NCI-H226 (cell line): ENCODE measurements at places on chromosomes 1 and 21.

- no peak for DNase-seq
Measured at GRCh38 chr1:116740746-116741145, 13.5 kb upstream of the CD2 start.

- DNase-seq = no peak
Measured at GRCh38 chr1:22884806-22885530, 87.7 kb downstream of the LACTBL1 start.

GRCh38 chr1:161720956-161721737 is at the start of gene FCRLB:
Gene FCRLB, plus strand, starts transcription at chr1:161721544. Its CDS starts 1,129 bp downstream, at chr1:161722673.
- no peak for DNase-seq

- DNase-seq = no peak
Measured at GRCh38 chr21:42236014-42236413, 17.1 kb downstream of the ABCG1 start.

DNA sequence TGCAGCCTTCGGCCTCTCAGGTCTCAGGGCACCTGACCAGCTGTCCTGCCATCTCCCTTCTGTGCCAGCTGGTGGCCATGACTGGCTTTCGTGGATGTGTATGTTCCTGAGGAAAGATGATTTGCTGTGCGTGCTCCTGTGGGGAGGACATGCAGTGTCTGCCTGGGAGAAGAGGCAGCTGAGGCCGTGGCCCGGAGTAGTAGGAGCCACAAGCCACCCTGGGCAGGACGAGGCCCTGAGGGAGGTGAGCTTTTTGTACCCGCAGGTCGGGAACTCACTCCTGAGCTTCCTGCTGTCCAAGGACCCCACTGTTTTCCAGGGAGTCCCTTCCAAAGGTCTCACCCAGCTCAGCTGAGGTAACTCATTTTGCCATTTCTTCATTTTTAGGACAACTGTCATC is 58.5 kb downstream of the PIK3CD start:
- DNase-seq = no peak

DNA sequence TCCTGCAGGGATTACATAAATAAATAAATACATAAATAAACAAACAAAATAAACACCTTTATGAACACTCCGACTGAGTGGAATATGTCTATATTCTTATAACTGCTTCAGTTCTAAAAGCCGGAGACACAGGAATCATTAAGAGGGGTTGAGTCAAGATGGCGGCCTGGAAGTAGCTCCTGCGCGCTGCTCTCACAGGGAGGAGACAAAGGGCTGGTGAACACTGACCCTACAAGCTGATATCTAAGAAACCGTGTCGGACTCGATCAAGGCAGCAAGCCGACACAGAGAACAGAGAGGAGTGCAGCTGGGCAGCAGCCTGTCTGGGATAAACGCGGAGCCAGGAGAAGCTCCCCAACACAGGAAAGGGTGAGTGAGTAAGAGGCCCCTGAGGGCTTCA is 1098.6 kb upstream of the NCAM2 start:
- no peak for DNase-seq

DNA sequence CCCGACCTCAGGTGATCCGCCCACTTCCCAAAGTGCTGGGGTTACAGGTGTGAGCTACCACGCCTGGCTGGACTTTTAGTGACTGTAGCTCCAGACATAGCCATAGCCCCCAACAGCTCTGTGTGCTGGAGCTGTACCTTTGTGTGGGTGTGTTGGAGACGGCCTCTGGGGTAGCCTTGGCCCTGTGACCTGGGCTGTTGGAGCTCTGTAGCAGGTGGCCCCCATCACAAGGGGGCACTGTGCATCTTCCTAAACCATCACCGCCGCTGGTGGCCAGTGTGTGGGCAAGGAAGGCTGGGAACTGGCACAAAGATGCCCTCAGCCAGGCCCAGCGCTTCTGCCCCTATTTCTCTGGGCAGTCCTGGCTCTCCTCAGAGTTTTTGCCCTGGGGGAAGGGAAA is 38.4 kb upstream of the FOXO6 start:
- peak; percentile 31 for DNase-seq

GRCh38 chr21:40696246-40696645 is 150.7 kb downstream of the DSCAM start:
- no peak for DNase-seq

GRCh38 chr1:70164350-70164749 is 41.0 kb downstream of the LRRC40 start:
- DNase-seq = no peak

GRCh38 chr1:170675865-170676264 is 11.9 kb downstream of the PRRX1 start:
- no peak for DNase-seq

DNA sequence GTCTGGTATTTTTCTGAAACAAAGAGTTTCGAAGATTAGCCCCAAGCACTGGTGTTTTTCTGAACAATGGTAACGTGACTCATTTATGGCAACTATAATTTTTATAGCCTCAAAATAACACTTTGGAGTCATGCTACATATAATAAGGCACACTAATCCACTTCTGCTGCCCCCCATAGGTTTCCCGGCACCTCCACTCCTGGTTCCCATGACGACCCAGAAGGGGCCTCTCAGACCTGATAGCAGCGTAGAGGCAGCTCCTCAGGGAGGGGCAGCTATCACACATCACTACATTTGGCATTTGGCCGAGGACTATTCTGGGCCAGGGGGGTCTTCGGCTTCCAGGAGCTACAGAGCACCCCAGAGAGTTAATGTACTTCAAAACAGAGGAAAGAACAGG is 23.3 kb downstream of the CAPN8 start:
- no peak for DNase-seq

DNA sequence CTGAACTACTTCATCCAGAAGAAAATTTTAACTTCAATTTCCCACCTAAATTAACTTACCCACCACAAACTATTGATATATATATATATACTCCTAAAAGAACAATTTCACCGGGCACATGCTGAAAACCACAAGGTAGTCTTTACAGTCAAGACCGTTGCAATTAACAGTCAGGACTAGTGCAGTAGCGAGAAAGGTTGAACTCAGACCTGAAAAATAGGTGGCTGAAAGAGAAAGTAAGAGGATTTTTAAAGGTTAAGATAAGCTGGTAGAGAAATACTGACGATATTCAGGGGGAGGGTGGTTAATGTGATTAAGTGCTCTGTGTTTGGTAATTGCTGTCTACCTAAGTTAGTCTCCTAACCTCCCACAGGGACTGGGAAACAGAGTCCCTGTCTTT is 1153.5 kb upstream of the TMPRSS15 start:
- DNase-seq = no peak

DNA sequence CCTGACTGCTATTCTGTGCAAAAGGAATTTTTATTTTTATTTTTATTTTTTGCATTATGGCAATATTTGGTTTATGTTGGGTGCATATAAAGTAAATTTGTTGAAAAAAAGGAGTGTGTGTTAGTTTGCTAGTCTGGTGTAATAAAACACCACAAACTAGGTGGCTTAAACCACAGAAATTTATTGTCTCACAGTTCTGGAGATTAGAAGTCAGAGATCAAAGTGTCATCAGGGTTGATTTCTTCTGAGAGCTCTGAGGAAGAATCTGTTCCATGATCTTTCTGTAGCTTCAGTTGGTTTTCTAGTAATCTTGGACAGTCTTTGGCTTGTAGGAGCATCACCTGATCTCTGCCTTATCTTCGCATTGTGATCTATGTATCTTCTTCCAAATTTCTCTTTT is 6.5 kb downstream of the SLC30A7 start:
- no peak for DNase-seq

- DNase-seq = peak; percentile 99
Measured at GRCh38 chr1:32703479-32704291, 1.1 kb upstream of the SYNC start.

DNA sequence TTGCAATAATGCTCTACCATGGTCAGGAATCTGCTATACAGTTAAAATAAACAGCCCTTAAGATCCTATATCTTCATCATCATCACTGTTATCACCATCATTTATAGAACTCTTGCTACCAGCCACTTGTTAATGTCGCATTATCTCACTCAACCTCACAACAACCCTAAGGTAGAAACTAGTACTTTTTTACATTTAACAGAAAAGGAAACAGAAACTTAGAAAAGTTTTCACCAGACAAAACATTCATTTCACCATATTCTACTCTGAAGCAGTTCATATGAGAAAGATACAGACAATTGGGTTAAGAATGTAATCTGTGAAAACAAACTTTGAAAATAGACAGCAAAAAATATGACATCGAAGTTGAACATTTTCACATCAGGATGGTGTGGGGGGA is 262.6 kb downstream of the ATG4C start:
- no peak for DNase-seq

DNA sequence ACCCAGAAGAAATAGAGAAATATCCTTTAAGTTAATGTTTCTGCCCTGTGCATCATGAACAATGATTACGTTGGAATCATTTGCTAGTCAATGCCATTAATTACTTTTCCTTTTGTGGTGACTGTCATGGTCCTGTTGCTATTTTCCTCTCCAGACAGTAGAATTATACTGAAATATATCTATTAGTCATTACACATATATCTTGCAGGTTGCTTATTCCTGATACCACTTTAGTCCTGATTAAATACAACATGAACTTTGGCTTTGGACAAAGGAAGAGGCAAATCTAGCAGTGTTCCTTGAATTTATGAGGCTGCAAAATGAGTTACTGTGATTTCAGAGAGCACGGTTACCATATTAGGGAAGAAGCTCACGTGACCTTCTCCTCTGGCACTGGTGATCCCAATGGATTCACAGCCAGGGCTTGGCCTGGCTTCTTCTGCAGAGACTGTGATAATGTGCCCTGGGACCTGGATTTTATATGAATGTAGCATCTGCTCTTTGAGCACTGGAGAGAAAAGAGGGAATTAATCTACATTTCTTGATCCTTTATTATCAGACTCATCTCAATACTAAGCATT is 12.4 kb upstream of the KRTAP19-8 start:
- DNase-seq = no peak

DNA sequence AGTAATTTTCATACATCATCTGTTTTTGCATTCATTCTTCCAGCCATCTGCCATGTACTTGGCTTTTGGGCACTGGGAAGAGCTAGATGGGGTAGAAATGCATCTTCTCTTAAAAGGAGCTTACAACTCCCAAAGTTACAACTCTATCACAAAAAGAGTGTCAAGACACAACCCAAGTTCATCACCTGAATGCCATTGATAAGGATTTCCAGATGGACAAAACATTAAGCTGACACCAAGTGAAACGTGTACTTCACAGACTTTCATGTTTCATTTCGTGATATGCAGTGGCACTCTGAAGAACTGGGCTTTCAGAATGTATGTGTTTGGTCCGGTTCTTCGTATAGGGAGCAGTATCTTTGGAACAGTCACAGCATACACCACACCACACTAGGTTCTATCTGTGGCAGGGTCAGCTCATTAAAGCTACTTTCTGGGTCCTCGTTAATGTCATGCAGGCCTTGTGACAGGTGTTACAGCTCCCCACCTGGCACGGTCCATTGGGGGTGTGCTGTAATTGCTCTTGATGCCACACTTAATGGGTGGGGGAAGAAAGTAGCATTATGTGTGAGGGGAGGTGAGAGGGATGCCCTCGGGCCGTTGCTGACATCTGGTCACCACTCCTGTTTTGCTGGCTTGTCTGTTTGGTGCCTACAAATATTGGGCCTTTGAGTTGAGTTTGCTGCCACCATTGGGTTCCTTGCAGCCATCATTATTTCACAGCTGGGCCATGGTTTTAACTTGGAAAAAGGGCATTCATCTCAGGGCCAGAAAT is 164.9 kb downstream of the NFIA start:
- no peak for DNase-seq

DNA sequence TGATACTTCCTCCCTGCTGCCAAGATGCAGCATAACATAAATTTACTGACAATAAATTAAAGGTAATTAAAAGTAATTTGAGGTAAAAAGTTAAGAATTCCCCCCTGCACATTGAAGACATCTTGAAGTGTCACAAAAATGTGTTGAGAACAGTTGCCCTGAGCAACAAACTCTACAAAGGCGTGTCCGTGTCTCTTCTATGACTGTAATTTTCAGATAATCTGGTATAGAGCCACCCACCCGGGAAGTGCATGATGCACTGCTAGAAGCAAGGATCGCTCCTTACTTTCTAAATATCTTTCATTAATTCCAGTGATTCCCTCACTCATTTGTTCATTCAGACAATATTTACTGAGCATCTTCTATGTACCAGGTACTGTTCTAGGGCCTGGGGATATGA is 11.0 kb upstream of the CASQ1 start:
- no peak for DNase-seq

DNA sequence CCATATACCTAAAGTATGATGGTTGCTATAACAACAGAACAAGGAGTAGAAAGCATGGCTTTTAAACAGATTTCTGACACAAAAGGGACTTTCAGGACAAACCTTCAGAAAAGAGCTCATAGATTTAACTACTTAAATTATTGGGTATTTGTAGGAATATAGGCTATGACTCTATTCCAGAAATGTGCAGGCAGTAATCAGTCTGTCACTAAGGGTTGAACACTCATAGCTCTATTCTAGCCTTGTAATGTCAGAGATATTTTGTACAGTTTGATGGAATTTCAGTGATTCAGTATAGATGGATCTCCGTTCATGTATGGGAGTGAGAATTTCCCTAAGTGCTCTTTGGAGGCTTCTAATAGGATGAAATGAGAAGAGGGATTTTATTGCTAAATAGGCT is 82.8 kb downstream of the EXTL2 start:
- no peak for DNase-seq

DNA sequence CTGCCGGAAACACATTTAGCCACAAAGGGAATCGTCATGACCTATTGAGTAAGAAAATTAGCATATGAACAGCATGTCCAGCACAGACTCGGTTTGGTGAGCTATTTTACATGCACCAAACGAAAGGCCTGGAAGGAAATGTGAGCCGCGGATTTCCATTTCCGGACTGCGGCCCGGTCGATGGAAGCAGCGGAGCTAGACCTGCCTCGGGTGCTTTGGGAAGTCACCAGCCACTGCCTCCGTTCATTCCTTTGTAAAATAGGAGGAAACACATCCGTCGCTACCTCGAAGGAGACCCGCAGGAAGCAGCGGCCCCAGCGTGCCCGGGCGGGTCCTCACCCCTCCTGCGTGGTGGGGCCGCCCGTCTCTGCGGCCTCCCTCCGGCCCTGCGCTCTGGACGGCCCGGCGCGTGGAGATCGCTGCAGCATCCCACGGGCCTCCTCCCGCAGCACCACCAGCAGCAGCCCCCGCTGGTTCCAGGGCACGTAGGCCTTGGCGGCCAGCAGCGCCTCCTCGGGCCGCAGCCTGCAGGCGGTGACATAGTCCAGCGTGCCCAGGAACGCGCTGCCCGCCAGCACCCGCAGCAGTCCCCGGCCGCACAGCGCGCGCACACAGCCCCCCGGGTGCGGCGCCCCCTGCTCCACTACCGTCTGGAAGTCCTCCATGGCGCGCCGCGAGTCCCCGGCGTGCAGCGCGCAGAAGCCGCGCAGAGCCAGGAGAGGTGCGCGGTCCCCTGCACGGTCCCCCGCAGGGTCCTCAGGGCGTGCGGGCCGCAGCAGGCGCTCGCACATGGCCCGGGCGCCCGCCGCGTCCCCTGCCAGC is 12.1 kb downstream of the TTC34 start:
- DNase-seq = no peak
